ENCODE measurements at places on chromosomes 12 and 14.

DNA sequence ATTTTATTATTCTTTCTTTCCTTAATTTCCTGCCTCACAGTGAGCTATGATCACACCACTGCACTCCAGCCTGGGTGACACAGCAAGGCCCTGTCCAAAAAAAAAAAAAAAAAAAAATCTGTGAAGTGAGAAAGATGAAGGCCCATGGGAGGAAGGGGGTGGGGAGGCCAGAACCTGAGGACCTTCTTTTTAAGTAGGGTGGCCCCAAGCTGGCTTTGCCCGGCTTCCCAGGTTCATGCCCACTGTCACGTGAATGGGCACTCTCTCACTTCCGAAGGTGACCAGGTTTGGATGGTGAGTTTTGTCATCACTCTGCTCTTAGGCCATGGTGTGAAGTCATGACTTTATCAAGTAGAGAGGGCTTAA is 82.3 kb downstream of the TNFAIP2 start:
- no peak for DNase-seq

DNA sequence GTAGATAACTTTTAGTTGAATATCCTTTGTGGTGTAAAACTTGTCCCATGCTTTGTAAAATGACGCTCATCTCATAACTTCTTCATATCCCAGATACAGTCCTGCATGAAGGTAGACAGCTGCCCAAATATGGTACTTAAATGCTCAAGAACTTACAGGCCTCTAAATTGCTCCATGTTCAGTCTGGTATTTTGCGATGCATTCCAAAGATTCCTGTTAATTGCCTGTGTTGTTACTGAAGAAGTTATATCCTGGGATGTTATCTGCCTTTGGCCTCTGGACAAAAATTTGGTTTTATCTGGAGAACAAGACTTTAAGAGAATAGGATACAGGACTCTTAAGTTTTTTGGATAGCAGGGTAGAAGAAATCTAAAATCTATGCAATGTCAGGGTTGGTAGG is 473.0 kb downstream of the PCNX1 start:
- no peak for DNase-seq

DNA sequence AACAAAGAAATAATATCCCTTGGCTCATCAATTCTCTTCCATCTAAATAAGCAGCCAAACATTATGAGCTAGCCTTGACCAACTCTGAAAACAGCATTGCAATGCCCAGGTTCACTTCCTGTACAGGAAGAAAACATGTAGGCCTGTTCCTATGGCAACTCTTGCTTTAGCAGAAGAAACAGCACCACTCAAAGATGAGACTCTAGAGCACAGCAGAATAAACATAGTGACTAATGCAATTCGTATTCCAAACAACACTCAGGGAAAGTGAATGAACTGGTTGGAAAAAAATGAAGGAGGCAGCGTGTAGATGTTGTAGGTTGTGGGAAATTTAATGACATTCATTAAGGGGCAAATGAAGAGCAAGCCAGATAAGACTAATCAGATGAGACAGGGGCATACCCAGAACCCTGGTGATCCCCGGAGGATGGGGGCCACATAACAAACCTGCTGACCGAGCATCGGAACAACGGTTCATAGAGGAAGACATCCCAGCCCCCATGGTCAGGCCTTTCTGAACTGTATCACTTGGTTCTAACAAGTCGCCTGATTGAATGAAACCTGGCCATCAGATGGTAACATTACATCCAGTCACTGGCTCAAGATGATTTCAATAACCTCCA is 9.0 kb downstream of the ARHGDIB start:
- DNase-seq: peak; percentile 21

DNA sequence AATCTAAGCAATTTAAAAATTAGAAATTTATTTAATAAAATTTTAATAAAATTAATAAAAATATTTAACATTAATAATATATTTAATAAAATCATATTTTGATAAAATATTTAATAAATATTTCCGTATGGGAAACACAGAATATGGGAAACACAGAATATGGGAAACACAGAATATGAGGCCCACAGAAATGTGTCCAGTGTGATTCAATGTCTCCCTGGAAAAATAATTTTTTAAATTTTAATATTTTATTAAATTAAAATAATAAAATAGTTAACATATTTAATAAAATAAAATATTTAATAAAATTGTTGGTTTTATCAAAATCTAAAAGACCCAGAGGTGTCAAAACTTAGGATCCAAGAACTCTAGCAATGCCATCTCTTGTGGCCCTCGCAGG is 186.4 kb downstream of the TMEM132D start:
- no peak for DNase-seq

- DNase-seq: no peak
These were observed 16.7 kb upstream of the ZDHHC22 start for GRCh38 chr14:77158175-77158881.

DNA sequence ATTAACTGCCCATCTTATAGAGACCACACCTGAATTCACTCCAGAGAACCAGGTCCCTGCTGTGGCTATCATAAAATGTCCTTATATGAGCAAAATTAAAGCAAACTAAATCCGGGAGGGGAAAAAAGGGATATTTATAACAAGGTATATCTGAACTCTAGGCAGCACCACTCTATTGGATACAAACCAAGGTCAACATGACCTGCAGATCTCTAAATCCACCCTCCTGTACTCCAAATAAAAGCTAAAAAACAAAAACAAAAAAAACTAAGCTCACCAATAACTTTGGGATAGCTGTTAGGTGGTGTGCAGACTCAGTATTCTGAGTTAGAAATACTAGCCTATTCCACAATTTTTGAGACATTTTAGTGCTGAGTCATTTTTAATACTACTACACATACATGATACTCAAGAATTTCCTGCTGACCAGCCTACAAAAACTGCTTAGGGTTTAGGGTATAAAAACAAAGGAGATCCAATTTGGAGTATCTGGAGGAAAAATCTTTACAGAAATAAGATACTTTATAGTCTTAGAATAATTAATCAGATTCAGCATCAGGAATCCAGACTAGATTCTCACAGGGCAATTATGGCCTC is 46.6 kb upstream of the LTBP2 start:
- no peak for DNase-seq

DNA sequence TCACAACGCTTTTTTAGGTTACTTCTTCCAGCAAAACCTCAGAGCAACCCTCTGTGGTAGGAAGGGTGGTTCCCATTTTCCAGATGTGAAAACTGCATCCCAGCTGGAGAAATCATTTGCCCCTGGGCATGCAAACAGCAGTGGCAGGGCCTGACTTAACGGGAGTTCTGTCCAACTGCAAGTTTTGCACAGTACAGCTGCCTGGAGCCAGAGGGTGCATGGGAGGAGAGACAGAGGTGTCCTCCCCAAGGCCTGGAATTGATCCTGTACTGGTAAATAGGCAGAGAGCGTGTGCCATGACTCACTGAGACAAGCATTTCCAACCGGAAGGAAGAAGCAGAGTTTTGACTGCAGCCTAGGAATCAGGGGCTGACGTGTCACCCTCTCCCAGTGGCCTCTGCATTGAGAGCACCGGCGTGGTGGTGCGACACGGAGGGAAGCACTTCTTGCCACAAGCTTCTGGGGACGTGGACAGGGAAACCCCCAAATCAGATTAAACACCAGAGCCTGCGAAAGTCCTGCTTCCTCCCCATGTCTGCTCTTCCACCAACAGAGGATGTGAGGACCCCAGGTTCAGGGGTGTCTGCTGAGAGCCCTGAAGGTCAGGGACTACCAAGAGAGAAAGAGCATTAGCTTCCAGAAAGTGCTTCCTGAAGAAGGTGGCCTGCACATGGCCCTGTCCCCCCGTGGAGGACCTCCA is 19.0 kb upstream of the SERPINA4 start:
- no peak for DNase-seq

DNA sequence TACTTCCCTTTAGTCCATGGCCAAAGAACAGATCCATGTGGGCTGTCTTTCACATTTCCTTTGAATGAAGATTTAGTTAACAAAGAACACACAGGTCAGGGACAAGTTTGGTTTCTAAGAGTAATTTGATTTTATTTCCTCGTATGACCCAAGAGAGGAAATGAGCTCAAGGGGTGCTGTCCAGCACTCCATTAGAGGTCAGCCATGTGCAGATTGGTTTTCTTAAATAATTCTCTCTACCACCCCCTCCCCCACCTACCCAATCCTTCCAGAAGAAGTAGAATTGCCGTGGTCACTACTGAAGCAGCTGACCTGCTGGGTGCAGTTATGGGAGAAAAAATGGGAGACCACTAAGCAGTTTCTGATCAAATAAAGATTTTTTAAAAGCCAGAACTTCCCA is 13.9 kb upstream of the OAS1 start:
- no peak for DNase-seq

DNA sequence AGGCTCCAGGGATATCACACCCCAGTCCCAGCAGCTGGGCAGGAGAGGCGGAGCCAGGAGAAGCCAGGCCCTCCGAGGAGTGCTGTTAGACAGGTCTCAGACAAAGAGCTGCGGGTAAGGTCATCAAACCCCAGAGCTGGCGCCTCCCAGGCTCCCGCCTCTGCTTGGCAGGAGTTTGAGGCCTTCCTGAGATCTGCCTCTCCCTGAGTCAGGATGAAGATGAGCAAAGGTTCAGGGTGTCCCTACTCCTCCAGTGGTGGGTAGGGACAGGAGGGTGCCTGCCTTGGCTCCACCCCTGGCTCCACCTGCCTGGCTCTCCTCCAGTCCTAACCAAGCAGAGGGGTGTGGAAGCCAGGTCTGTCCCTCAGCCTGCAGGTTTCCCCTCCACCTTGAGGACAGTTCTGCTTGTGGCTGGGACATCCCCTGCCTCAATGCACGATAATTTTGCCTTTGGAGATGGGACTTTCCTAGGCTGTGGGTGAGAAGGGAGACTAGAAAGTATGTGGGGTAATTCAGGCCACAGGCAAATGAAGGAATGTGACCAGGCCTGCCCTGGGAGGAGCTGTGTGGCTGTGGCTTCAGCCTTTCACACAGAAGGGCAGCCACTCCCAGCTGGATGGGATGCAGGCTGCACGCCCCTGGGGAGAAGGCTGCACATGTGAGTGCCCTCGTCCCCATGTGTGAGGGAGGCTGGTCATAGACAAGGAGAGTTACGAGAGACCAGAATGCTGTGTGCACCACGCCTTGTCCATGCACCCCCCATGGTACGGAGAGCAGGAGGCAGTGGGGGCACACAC is 2.2 kb downstream of the PLEKHG6 start:
- DNase-seq: peak; percentile 82

- DNase-seq: no peak
These were observed 58.6 kb downstream of the SERPINA3 start for GRCh38 chr14:94670692-94671285.

DNA sequence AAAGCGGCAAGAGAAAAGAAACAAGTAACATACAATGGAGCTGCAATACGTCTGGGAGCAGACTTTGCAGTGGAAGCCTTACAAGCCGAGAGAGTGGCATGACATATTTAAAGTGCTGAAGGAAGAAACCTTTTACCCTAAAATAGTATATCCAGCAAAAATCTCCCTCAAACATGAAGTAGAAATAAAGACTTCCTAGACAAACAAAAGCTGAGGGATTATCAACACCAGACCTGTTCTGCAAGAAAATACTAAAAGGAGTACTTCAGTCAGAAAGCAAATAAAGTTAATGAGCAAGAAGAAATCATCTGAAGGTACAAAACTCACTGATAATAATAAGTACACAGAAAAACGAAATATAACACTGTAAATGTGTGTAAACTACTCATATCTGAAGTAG is 77.5 kb upstream of the ABCD2 start:
- DNase-seq: no peak
